ENCODE measurements at places on chromosomes 6 and 20. TPM values are rescaled to one million over a fixed set of nuclear protein-coding genes. Genes with fewer than 3 reads are reported as not detected.

The NKX2-4 gene
- total RNA-seq = not detected

The GATA5 gene
- not detected for total RNA-seq

The FOXF2 gene
- 5.1 TPM for total RNA-seq

The EDN3 gene
- not detected for total RNA-seq

The CPNE1 gene
- 172 TPM for total RNA-seq

The OR12D3 gene
- total RNA-seq = not detected

The TMEM14C gene
- total RNA-seq = 164 TPM

The TP53RK gene
- 24.1 TPM for total RNA-seq

The CTAGE9 gene
- total RNA-seq = not detected

The TRIM10 gene
- not detected for total RNA-seq

The SAPCD1 gene
- not detected for total RNA-seq

The THEMIS gene
- 0.11 TPM for total RNA-seq

The CDSN gene
- total RNA-seq = not detected

The BPIFB2 gene
- not detected for total RNA-seq

- no peak for DNase-seq
Measured at GRCh38 chr6:135728589-135728988, 122.9 kb upstream of the PDE7B start.

DNA sequence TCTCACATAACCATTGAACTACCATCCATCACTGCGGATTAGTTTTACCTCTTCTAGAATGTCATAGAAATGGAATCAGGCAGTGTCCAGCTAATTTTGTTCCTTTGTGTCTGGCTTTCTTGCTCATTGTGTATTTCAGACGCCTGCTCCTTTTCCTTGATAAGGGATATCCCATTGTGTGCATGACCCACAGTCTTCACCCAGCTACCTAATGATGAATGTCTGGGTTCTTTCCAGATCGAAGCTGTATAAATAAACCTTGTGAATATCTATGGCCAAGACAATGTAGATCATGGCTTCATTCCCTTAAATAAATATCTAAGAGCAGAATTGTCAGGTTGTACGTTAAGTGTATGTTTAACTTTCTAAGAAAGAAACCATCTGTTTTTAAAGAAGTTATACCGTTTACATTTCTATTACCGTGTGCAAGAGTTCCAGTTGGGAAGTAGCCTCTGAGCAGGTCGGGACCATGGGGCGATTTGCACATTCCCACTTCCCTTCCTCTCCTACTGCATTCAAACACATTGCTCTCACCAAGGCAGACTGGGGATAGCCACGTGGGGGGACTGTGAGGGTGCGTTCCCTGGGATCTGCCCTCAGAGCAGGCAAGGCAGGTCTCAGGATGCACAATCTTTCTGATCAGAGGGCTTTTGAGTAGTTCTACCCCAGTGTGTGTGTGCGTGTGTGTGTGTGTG lies 13.1 kb downstream of the CD93 start:
- no peak for DNase-seq

DNA sequence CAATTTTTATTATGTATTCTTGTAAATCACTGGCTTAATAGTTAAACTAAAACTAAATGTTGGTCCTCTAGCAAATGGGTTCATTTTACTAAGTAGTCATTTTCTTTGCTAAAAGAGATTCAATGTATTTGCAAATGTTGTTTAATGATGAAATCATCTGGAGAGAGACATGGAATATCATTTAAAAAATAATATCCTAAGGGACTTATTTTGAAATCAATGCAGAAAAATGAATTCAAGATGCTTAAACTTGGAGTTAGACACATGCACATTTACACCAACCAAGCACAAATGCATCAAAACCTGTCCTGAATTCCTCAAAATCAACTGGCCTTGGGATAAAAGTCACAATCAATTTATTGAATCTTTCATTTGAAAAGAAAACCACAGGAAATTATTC lies 165.0 kb upstream of the RNF217 start:
- DNase-seq = no peak

GRCh38 chr20:56328861-56329260 lies 29.9 kb upstream of the FAM210B start:
- DNase-seq = peak; percentile 47

GRCh38 chr20:59190466-59190865 lies 26.8 kb downstream of the ZNF831 start:
- DNase-seq = no peak

- DNase-seq = peak; percentile 12
Measured at GRCh38 chr6:158437571-158437970, 122.3 kb upstream of the TMEM181 start.

GRCh38 chr6:89116702-89117101 lies 1.2 kb downstream of the SRSF12 start:
- no peak for DNase-seq

DNA sequence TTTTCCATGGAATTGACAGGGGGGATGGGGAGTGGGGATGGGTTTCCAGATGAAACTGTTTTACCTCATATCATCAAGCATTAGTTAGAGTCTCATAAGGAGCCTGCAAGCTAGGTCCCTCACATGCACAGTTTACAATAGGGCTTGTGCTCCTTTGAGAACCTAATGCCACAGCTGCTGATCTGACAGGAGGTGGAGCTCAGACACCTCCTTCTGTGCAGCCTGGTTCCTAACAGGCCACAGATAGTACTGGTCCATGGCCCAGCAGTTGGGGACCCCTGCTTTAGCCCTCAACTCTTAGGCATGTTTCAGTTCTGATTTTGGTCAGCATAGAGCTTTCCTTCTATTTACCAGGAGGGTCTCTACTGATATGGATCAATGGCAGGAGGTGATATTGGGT lies 251.6 kb downstream of the LAMA2 start:
- no peak for DNase-seq

GRCh38 chr6:160160450-160160849 lies 38.8 kb downstream of the SLC22A1 start:
- no peak for DNase-seq

DNA sequence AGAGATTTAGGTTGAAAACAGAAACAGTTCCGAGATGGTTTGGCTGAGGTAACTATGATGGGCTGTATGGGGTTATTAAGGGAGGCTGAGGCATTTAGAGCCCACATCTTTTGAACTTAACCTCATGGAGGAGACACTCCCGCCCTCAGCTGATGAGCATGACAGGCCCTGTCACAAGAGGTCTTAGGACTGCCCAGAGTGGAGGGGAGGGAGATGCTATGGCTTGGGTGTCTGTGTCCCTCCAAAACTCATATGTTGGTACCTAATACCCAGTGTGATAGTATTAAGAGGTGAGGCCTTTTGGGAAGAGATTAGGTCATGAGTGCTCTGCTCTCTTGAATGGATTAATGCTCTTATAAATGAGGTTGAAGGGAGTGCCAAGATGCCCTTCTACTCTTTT lies 126.6 kb downstream of the CDC5L start:
- DNase-seq = no peak

DNA sequence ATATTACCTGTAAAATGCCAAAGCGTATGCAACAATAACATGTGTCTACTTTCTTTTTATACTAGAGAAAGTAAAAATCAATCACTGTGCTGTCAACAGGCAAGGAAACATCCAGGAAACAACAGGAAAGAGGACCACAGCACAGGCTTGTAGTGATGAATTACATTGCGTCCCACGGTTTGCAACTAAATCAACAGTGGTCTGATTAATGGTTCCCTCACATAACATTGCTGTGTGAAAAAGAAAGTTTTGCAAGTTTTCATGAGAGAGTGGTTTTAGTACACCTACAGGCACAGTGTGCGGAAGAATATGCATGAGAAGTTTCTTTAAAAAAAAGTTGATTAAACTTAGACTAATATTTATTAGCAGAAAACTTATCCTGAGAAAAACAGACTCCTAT lies 329.5 kb upstream of the HSF2 start:
- DNase-seq = no peak

GRCh38 chr6:139577763-139578604 lies 203.5 kb upstream of the CITED2 start:
- DNase-seq = peak; percentile 95

DNA sequence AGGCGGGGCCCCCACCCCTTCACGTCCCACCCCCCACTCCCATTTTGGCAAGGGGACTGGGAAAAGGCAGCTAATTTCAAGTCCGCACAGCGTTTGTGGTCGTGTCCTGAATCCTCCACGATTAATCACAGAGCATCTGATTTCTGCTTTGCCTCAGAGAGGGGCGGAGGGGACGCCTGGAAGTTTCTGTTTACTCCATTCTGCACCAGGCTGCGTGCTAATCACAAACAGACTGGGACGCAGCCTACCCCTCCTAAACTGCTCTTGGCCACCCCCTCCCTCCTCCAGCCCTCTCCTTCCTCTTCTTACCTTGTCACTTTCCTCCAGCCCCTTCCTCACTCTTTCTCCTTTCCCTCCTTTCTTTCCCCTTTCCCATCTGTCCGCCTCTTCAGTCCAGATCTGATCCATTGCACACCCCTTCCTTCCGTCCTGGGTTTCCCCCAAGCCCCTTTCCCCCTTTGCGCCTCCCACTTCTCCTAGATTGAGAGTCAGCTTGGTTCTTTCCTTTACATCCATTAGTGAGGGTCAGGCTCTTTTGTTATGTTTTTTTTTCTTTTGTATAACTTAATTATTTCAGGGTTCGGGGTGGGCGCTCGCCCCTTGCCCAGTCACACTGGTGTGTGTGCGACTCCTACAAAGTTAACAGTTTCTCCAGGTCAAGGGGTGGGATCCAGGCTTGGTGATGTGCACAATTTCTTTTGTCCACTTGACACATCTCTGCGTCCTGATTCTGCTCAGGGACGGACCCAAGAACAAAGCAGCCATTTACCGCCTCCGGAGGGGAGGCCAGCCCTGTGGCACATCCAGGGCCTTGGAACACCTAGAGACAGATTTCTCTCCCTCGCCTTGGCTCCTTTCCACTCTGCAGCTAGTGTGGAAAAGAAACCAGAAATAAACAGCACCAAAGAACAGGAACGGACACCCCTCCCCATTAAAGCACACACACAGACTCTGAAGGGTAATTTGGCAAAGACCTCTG lies 520 bp upstream of the RIPOR3 start:
- peak; percentile 80 for DNase-seq

GRCh38 chr6:43851204-43851865 lies 81.3 kb downstream of the VEGFA start:
- peak; percentile 89 for DNase-seq

- DNase-seq = no peak
Measured at GRCh38 chr6:100457311-100457990, 7.3 kb downstream of the SIM1 start.

- peak; percentile 28 for DNase-seq
Measured at GRCh38 chr20:33947709-33948295, 45.9 kb upstream of the RALY start.

GRCh38 chr20:62489186-62489931 lies 13.6 kb upstream of the GATA5 start:
- DNase-seq = peak; percentile 63

GRCh38 chr6:29968130-29968529 lies 25.8 kb downstream of the HLA-A start:
- peak; percentile 23 for DNase-seq

- peak; percentile 88 for DNase-seq
Measured at GRCh38 chr20:33803921-33804337, 7.2 kb upstream of the CHMP4B start.

DNA sequence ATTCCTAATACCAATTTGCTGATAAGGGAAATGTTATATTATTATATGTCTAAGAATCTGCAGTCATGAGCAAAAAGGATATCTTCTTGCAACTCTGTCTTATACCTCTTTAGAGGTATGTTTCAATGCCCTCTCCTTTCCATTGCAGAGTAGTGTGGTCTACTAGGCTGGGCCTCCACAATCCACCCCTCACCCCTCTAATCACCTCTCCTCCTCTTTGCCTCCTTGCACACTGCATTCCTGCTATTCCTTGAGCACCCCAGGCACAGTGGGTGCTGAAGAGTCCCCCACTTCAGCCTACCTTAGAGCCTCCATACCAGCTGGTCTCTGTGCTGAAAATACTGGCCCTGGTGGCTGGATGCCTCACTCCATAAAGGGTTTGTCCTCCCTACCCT lies 26.9 kb downstream of the ARMC2 start:
- DNase-seq = no peak

GRCh38 chr6:126723541-126724170 lies 383.7 kb downstream of the CENPW start:
- peak; percentile 66 for DNase-seq

DNA sequence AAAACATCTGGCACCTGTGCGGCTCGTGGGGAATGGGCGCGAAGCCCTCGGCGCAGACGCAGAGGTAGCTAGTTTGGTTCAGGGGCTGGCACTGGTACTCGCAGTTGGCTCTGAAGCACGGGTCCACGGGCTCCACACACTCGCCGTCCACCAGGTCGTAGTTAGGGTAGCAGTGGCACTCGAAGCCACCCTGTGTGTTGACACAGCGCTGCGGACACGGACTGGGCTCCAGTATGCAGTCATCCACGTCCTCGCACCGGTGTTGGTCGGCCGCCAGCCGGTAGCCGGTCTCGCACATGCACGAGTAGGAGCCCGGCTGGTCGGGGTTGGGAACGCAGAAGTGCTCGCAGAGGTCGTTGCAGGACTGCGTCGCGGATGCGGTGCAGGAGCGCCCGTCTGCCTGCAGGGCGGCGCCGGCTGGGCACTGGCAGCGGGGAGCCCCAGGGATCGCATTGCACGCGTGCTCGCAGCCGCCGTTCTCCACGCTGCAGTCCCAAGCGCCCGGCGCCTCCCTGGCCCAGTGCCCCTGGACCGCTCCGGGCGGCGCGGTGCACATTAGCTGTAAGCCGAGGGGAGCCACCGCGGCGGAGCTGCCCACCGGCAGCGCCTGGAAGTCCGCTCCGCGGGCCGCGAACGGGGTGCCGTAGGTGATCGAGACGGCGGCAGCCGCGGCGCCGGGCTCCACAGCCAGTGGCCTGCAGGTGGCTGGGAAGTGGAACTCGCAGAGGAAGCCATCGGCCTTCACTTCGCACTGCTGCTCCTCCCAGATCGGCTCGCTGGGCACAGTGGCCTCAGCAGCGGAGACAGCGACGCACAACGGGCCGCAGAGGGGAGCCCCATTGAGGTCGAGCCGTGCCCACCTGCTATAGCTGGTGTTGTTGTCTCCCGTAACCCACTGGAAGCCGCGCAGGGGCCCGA lies 930 bp downstream of the THBD start:
- peak; percentile 78 for DNase-seq

DNA sequence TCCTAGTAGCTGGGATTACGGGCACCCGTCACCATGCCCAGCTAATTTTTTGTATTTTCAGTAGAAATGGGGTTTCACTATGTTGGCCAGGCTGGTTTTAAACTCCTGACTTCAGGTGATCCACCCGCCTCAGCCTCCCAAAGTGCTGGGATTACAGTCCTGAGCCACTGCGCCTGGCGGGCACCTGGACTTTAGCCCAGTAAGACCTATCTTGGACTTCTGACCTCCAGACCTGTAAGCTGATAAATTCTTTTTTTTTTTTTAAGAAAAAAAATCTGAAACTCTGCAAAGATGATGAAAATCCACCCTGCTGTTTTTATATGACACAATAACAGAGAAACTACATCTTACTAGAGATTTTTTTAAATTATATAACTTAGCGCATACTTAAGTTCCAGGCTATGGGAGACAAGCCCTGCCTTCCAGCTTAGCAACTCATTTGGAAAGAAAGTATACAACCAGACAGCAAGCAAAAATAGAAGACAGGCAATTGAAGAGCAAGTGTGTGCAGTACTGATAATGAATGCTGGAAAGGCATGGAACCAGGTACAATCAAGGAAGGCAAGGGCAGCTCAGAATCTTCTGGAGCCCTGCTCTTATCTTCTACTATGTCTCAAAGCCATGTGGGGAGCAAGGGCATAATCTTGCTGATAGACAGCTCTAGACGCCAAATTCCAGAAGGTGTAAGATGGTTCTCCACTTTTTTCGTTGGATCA lies 104.2 kb downstream of the CD83 start:
- no peak for DNase-seq

GRCh38 chr6:11798096-11798495 lies 19.5 kb upstream of the ADTRP start:
- DNase-seq = peak; percentile 53

Data from GM23248 (cell line).